ENCODE measurements at places on chromosomes 2 and 18.

DNA sequence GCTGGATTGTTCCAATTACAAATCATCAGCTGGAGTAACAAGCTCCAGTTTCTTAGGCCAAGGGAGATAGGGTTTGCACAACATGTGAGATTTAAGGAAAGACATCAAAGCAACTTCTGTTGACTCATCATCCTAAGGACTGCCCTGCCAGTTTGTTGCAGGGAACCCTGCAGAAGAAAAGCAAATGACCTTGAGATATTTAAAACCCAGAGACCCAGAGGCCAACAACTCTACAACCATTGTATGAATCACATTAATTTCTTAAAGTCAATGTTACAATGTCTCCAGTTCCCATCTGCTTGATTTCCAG, 491.8 kb upstream of the ACVR2A start:
- DNase-seq: no peak

DNA sequence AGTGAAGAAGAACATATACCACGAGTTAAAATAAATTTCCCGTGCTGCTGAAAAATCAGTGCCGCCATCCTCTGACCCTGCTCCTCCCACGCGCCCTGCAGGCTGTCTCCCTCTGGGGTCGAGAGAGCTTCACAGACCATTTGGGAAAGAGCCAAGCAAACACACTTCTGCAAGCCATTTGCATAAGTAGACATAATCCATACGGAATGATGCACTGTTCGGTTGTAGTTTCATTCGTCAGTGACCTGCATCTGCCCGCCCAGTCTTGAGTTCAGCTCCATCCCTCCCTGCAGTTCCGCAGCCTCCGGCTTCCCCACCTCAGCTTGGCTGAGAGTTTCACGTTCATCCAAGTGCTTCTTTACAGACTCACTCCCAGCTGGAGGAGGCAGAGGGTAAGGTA, 69.6 kb downstream of the TRAPPC12 start:
- no peak for DNase-seq

DNA sequence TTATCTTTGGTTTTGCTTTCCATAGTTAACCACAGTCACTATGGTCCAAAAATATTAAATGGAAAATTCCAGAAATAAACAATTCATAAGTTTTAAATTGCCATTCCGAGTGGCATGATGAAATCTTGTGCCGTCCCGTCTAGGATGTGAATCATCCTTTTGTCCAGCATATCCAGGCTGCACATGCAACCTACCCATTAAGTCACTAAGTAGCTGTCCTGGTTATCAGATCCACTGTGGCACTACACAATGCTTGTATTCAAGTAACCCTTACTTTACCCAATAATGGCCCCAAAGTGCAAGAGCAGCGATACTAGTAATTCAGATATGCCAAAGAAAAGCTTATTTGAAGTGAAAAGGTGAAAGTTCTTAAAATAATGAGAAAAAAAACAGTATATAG, 10.7 kb downstream of the USP34 start:
- DNase-seq: no peak

- DNase-seq: no peak
These were observed 34.2 kb upstream of the PTPRM start for GRCh38 chr18:7532942-7533341.
